ENCODE measurements at places on chromosomes 16 and 17. TPM values are rescaled to one million over a fixed set of nuclear protein-coding genes. Genes with fewer than 3 reads are reported as not detected.

- DNase-seq = peak; percentile 73
These were observed at the start of gene ZNF629 for GRCh38 chr16:30786936-30787612. Gene ZNF629 (minus strand): TSS chr16:30787205. CDS start chr16:30784482, 2,723 bp downstream.

DNA sequence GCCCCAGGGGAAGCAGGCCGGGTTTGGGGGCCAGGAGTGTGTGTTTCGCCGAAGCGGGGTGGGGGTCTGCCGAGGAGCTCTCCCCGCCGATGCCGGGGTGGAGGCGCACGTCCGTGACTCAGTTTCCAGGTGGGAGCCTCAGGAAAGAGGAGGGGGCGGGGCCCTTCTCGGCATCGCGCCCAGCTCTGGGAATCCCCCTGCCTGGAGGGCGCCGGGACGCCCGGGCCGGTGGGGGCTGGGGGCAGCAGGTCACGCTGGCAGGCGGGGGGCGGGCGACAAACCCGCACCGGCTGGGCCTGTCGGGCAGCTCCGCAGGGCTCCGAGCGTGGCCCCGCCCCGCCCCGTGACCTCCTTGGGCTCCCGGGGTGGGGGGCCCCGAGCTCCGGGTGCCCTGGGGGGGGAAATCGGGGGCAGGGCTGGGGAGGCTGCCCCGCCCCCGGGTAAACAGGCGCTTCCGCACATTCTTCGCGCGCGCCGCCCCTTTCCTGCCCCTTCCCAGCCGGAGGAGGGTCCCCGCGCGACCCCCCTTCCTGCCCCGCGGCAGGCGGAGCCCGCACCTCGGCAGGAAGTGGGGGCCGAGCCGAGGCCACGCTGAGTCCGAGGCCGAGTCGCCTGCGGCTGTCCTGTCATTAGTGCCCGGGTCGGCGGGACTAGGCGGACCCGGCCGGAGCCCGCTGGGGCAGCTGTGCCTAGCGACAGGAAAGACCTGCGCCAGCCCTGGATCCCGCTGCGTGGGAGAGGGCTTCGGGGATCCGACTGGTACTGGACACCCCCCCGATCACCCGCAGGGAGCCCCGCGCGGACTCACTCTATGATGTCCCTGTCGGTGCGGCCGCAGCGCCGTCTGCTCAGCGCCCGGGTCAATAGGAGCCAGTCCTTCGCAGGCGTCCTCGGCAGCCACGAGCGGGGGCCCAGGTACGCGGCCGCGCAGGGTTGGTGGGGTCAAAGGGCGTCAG is 9.3 kb downstream of the RIPOR1 start:
- DNase-seq = peak; percentile 75

DNA sequence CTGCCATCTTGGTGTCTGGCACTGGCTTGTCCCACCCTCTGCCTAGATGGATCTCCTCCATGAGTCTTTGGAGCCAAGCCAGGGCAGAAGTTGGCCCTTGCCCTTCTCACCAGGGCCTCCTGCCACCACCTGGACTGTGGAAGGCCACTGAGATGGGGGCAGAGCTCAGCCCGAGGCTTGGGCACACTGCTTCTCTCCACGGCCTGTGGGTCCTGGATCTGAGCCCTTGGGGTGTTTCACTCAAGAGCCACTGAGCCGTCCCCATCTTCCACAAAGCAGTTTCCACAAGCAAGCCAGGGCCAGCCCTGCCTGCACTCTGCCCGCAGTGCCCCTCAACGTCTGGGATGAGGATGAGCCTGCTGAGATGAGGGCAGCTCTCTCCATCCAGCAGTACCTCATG is 16.7 kb upstream of the CD300A start:
- DNase-seq = no peak

DNA sequence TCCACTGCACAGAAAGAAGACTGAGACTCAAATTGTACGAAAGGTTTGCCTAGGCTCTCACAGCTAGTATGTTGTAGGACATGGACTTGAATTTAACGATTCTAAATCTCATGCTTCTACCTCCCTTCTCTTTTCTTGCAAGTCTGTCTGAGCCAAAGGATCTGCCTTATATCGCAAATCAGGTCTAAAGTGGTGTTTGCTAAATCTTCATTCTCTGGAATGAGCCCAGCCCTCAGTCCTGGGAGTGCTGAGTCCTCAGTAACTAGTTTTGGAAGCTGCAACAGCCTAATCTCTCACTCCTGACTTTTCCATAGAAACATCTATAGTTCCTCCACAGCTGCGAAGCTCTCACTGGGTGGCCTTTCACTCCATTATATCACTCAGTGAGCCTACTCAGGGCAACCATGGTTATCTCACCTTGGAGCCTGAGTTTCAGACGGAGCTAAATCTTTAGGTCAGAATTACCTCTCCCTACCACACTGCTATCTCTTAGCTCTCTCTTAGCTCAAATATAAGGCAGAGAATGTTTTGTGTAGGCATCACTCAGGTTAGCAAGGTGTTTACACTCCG is 575.5 kb upstream of the C16orf82 start:
- DNase-seq = no peak

DNA sequence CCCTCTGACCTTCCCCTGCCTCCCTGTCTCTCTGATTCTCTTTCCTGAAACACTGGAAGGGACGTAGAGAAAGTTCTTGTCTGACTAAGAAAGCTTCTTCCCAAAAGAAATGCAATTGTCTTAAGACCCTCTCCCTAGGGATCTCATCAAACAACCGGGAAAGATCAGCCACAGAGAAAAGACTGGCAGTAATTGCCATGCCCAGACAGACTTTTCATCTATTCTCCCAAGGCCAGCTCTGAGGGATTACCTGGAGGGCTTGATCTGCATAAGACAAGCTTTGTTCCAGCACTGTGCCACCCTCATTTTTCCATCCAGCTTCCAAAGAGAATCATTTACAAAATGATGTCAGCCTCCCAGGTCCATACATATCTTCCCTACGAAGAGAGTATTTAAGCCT is 38.8 kb upstream of the HS3ST3A1 start:
- DNase-seq = no peak

The TMC5 gene
- total RNA-seq = 147 TPM

The CHST6 gene
- total RNA-seq = 2.9 TPM

The CD300LB gene
- total RNA-seq = 0.27 TPM

The VMO1 gene
- 0.67 TPM for total RNA-seq

The SPN gene
- total RNA-seq = 6.0 TPM

The C17orf113 gene
- total RNA-seq = 2.0 TPM

The KRTAP2-1 gene
- total RNA-seq = not detected
